ENCODE measurements at places on chromosomes 6 and 20.

- no peak for DNase-seq
Observed at GRCh38 chr20:19975901-19976300, 41.3 kb upstream of the NAA20 start.

GRCh38 chr6:168030908-168031307 is 33.4 kb downstream of the KIF25 start:
- DNase-seq = no peak

GRCh38 chr20:57598491-57598890 is 21.7 kb downstream of the ZBP1 start:
- DNase-seq = no peak

DNA sequence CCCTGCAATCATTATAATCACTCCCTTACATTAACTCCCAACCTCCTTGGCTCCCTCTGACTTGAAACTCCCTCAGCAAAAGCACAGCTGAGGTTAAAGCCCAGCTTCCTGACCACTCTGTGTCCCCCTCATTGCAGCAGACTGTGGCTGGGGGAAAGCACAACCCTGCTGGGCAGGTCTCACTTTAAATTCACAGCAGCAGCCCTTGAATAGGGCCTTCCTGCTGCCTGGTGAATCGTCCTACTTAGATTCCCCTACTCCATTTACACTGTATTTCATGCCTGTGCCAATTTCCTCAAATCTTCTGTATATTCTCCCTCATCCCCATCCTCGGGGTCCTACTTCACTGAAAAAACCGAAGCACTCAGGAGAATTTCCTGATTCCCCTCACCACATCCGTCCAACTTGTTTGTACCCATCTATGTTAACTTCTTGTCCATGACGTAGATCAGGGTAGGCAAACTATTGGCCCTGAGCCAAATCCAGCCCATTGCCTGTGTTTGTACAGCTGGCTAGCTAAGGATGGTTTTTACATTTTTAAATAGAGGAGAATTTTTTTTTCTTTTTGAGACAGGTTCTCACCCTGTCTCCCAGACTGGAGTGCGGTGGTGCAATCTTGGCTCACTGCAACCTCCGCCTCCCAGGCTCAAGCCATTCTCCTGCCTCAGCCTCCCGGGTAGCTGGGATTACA is 31.5 kb upstream of the GCM1 start:
- DNase-seq = no peak

DNA sequence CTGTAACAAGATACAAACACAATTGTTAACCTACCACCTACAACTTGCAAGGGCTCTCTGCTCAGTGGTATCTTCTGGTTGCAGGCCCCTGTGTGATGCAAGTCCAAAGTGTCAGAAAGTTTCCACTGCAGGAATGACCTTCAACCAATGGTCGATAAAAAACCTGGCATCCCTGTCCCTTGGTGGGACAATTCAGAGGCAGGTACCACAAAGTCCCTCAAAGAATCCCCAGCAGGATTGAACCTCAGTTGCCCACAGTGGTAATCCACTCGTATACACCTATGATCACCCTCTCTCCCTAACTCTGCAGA is 15.9 kb downstream of the GLO1 start:
- DNase-seq = no peak

DNA sequence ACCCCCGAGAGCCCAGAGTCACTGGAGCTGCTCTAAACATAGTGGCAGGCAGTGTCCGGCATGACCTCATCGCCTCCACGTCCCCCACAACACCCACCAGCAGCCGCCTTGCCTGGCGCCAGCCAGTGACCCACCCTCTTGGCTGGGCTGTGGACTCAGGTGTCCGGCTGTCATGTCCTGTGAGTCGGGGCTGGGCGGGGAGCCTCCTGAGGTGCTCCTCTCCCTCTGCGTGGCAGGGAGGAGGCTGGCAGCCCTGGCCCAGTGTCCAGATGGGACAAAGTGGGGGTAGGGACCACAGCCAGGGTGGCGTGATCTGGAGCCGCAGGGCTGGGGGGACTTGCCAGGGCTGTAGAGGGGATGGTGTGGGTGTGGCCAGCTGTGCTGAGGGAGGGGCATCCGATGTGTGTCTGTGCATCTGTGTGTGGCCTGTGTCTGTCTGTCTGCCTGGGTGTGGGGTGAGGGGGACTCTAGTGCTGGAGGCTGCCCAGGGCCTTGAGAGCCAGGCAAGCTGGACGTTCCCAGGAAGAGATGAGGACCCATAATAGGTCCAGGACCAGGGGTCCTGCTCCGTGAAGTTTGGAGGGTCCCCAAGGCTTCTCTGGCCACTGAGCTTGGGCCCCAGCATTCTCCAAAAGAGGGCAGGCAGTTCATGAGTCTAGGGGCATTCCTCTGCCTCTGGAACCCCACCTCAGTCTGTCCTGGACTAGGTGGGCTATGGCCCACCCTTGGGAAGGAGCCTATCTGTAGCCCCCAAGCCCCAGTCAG is 2.3 kb upstream of the SOX18 start:
- no peak for DNase-seq

GRCh38 chr20:49768204-49769047 is 44.2 kb upstream of the SLC9A8 start:
- no peak for DNase-seq

DNA sequence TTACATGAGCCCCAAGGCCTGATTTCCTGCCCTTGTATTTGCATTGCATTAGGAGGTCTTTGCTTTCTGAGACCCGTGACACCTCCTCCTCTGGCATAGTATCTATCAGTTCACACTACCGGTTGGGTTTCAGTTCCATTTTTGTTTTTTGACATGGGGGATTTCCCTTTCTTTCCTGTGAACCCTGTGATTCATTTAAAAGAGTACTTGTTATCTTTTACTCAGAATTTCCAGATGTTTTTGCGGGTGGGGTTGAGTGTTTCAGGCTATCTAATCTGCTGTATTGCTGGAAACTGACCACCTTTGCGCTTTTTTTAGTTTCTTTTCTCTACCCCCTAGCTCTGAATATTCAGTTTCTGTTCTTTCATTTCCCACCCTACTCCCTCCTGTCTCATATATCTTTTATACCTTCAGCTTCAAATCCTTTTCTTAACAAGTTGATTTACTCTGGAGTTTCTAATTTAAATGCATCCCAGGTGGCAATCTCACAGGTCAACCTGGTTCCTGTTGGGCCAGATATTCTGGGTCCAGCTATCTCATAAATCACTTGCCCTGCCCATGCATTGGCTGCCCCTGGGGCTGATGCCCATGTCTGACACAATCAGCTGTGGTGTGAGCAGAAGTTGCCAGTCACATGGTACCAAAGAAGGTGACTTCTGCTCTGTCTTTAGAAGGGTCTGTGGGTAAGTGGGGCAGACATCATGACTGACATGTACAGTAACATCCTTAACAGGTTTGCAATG is 14.3 kb upstream of the NCOA3 start:
- DNase-seq = no peak
